ENCODE measurements at places on chromosomes 7 and 10.

- no peak overlapping the region for H3K4me3 ChIP-seq
- H3K27ac ChIP-seq = no peak overlapping the region
- no peaks in the 10 kb centered on the region for H3K27me3 ChIP-seq
Observed at GRCh38 chr7:94996369-94996768, 89.0 kb downstream of the PPP1R9A start.

DNA sequence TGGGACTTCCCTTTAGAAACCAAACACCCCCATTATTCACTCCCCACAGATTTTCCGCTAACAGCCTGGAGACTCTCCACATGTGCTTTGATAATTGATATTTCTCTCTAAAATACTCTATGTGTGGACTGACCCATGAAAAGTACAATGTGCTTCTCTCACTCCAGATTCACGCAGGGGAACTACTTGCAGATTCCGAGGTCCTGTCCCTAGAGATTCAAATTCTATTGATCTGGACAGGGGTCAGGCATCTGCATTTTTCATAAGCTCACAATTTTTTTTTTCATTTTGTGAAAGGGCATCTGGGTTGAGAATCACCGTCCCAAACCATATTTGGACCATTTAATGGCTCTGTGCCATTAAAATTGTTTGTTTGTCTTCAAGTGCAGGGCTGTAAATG lies 98.7 kb downstream of the CALCR start:
- no peak overlapping the region for H3K4me3 ChIP-seq
- H3K4me1 ChIP-seq = peaks cover 8% of the 10 kb centered on the region
- H3K27ac ChIP-seq = no peak overlapping the region
- no peak for DNase-seq

GRCh38 chr10:122500194-122500593 lies 38.8 kb downstream of the HTRA1 start:
- H3K4me1 ChIP-seq = peaks cover 85% of the 10 kb centered on the region
- DNase-seq = no peak
- no peak overlapping the region for H3K4me3 ChIP-seq
- H3K27ac ChIP-seq = peak overlapping the region; percentile 87
- H3K36me3 ChIP-seq = peaks cover 27% of the 10 kb centered on the region

DNA sequence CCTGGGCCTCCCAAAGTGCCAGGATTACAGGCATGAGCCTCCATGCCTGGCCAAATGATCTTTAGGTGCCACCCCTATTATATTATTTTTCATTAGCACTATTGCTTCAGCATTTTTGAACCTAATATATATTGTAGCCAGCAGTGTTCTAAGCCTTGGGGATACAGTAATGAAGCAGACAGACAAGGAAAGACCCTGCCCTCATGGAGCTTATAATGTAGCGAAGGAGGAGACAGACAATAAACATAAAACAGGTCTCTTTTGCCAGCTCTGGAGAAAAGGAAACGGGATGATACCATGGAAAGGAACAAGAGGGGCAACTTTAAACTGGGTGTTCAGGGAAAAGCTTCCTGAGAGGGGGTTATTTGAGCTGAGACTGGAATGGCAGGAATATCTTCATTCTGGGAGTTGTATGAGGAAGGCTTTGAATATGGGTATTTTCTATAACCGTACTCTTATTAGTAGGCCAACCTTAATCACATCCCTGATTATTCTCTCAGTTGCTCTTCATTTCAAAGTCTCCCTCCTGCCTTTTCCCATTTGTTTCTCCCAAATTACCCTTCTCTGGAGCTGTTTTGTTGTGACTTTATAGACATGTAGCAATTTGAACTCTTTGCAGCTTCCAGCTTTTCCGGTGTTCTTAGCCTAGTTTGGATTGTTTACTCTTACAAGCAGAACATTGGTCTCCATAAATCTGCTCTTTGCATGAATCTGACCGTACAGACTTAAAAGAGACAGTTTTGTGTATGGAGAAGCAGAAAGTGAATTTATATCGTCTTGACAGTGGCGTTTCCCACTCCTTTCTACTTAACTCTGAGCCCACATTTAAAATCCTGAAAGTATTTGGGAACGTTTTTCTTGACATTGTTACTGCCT lies 19.0 kb downstream of the PRKAR2B start:
- no peaks in the 10 kb centered on the region for H3K36me3 ChIP-seq
- H3K27ac ChIP-seq = no peak overlapping the region
- peaks cover 10% of the 10 kb centered on the region for H3K4me1 ChIP-seq

DNA sequence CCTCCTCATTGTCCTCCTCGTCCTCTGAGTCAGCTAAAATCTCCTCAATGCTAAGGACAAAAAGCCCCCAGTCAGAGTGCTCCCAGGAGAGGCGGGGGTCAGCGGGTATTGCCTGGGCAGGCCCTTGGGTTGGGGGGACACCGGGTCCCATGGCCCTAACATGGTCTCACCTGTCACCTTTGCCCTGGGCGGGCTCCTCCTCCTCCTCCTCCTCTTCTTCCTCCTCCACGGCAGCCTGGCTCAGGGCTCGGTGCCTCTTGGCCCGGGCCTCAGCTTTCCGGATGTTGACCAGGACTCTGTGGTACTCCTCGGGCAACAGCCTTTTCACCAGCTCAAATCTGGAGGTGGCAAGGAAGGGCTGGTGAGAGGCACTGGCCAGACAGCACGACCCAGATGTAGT lies 32.0 kb upstream of the FRAT2 start:
- H3K27ac ChIP-seq = no peak overlapping the region
- no peaks in the 10 kb centered on the region for H3K27me3 ChIP-seq
- no peaks in the 10 kb centered on the region for H3K4me1 ChIP-seq
- H3K4me3 ChIP-seq = no peak overlapping the region
- no peak for DNase-seq

GRCh38 chr10:85850736-85851135 lies 515.9 kb downstream of the GRID1 start:
- H3K36me3 ChIP-seq = no peaks in the 10 kb centered on the region
- no peaks in the 10 kb centered on the region for H3K27me3 ChIP-seq
- H3K4me1 ChIP-seq = peaks cover 45% of the 10 kb centered on the region
- H3K27ac ChIP-seq = no peak overlapping the region
- no peak for DNase-seq

DNA sequence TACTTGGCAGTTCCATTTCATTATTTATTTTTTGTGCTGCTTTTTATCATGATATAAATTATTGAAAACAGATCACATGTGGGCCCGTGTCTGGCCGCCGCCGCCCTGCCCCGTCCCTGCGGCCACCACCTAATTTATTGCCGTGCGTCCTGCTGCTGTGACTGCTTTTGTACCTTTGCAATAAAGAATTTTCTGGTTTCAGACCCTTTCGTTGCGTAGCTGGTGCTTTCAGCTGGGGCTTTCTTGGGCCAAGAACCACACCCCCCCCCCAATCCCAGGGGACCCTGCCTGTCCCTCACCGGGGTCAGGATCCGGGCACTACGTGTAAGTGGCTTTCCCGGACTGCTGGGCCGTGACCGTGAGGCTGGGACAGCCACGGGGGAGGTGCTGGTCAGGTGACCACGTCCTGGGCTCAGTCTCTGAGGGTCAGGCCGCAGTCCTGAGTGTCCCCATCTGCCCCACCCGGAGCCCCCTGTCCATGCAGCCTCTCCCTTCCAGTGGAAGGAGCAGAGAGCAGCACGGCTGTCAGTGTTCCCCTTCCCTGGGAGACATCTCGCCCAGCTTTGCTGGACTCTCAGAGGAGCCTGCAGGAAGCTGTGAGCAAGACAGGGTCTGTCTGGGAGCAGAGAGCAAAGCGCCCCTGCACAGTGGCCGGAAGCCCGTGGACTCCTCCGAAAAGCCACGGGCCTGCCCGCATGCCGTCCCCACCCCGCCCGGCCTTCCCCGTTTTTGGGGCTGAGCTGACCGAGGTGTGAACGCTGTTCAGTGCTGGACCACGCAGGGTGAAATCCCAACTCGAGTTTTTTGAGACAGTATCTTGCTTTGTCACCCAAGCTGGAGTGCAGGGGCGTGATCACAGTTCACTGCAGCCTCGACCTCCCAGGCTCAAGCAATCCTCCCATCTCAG lies 12.6 kb downstream of the MAFK start:
- H3K36me3 ChIP-seq = peaks cover 3% of the 10 kb centered on the region
- peaks cover 4% of the 10 kb centered on the region for H3K4me1 ChIP-seq
- H3K27me3 ChIP-seq = no peaks in the 10 kb centered on the region
- H3K4me3 ChIP-seq = no peak overlapping the region
- H3K27ac ChIP-seq = no peak overlapping the region

- DNase-seq = no peak
- no peak overlapping the region for H3K27ac ChIP-seq
- H3K36me3 ChIP-seq = no peaks in the 10 kb centered on the region
Observed at GRCh38 chr7:19851504-19851903, 78.1 kb upstream of the TMEM196 start.

GRCh38 chr7:28725045-28725642 lies 233.0 kb downstream of the TRIL start:
- H3K27ac ChIP-seq = no peak overlapping the region
- H3K4me3 ChIP-seq = no peak overlapping the region
- H3K4me1 ChIP-seq = peaks cover 15% of the 10 kb centered on the region
- DNase-seq = no peak
- no peaks in the 10 kb centered on the region for H3K27me3 ChIP-seq

GRCh38 chr7:94294471-94295131 lies 100.1 kb upstream of the COL1A2 start:
- DNase-seq = no peak
- H3K36me3 ChIP-seq = no peaks in the 10 kb centered on the region
- peak overlapping the region; percentile 71 for H3K27ac ChIP-seq
- H3K27me3 ChIP-seq = no peaks in the 10 kb centered on the region

DNA sequence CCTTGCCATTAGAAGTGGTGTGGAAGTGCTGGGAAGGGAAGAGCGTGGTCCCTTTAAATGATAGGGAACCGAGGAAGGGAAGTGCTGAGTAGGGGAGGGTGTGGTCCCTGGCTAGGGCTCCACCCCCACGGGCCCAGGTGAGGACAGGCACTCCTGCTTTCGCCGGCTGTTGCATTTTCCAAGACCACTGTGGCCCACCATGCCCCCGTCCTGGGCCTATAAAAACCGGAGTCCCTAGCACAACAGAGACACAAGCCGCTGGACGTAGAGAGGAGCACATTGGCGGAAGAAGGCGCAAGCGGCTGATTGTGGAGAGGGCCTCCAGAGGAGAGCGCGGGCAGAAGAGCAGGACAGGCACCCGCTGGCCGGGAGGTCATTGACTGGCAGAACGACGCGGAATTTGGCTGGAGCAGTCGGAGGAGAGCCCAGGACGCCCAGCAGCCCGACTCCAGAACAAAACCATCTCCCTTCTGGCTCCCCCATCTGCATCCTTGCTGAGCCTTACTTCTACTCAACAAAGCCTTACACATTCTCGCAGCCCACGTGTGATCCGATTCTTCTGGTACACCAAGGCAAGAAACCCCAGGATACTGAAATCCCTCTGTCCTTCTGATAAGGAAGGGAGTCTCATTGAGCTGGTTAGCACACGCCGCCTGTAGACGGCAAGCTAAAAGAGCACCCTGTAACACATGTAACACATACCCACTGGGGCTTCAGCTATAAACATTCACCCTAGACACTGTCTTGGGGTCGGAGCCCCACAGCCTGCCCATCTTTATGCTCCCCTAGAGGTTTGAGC lies 146.2 kb upstream of the LYZL1 start:
- no peaks in the 10 kb centered on the region for H3K27me3 ChIP-seq
- no peaks in the 10 kb centered on the region for H3K36me3 ChIP-seq
- H3K27ac ChIP-seq = no peak overlapping the region
- no peak for DNase-seq
- H3K4me3 ChIP-seq = no peak overlapping the region

- H3K27me3 ChIP-seq = peaks cover 5% of the 10 kb centered on the region
- DNase-seq = no peak
- H3K36me3 ChIP-seq = no peaks in the 10 kb centered on the region
- H3K4me1 ChIP-seq = no peaks in the 10 kb centered on the region
Observed at GRCh38 chr7:6562106-6562505, 10.8 kb upstream of the GRID2IP start.

DNA sequence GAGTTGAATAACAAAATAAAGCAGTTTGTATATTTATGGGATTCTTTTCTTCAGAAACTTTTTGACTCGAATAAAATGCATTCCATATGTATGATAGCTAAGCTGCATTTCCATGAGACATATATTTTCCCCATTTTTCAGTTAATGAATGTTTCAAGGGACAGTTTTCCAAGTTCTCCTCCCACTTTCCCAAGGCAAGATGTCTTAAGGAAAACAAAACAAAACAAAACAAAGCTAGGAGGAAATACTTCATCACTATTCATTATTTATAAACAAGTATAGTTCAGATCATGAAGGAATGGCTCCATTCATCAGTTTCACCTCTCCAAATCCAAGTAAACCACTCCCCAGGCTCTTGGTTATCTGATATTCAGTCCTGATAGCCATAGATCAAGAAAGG lies 261.0 kb downstream of the WDR11 start:
- H3K27ac ChIP-seq = no peak overlapping the region
- H3K27me3 ChIP-seq = no peaks in the 10 kb centered on the region
- peaks cover 16% of the 10 kb centered on the region for H3K4me1 ChIP-seq
- peaks cover 1% of the 10 kb centered on the region for H3K36me3 ChIP-seq
- no peak for DNase-seq

- H3K4me3 ChIP-seq = no peak overlapping the region
- H3K36me3 ChIP-seq = no peaks in the 10 kb centered on the region
- peak overlapping the region; percentile 78 for H3K27ac ChIP-seq
- peaks cover 57% of the 10 kb centered on the region for H3K4me1 ChIP-seq
- DNase-seq = no peak
Observed at GRCh38 chr7:116802746-116803152, 59.6 kb upstream of the CAPZA2 start.

GRCh38 chr7:40571796-40572195 lies 437.0 kb downstream of the SUGCT start:
- peaks cover 74% of the 10 kb centered on the region for H3K4me1 ChIP-seq
- H3K4me3 ChIP-seq = peak overlapping the region; percentile 40
- peaks cover 3% of the 10 kb centered on the region for H3K36me3 ChIP-seq

GRCh38 chr7:104914421-104914820 lies 99.6 kb upstream of the KMT2E start:
- H3K36me3 ChIP-seq = no peaks in the 10 kb centered on the region
- H3K4me1 ChIP-seq = no peaks in the 10 kb centered on the region
- H3K4me3 ChIP-seq = no peak overlapping the region
- peaks cover 29% of the 10 kb centered on the region for H3K27me3 ChIP-seq

DNA sequence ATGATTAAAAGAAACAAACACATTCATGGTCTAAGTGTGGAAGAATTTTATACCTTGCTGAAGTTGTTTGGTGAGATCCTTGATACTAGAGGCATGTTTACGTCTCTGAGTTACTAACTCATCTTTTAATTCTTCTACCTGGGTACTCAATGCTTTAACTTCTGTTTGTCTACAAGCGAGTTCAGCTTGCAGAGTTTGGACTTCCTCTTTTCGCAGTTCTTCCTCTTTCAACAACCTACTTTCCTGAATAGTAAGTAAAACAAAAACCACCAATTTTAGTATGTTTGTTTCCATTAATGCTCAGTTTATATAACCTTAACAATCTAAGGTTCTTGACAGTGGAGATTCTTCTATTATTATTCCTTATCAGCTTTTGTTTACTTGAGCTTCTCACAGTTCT lies 42.9 kb downstream of the CCDC186 start:
- H3K27ac ChIP-seq = no peak overlapping the region
- H3K4me1 ChIP-seq = no peaks in the 10 kb centered on the region
- H3K4me3 ChIP-seq = no peak overlapping the region
- H3K36me3 ChIP-seq = peaks cover 52% of the 10 kb centered on the region

DNA sequence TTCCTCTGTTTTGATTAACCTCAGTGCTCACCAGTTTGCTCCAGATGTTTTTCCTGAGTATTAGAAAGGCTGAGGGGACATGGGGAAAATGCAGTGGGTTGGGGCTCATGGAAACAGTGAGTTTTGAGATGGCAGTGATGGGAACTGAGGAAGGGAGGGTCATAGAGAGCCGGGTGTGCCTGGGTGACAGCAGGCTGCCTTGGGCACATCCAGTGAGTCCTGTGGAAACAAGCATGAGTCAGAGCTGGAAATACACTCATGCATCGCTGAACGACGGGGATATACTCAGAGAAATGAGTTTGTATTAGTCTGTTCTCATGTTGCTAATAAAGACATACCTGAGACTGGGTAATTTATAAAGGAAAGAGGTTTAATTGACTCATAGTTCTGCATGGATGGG lies 202.2 kb downstream of the TMEM178B start:
- DNase-seq = no peak
- no peaks in the 10 kb centered on the region for H3K4me1 ChIP-seq
- no peak overlapping the region for H3K27ac ChIP-seq
- H3K4me3 ChIP-seq = no peak overlapping the region

All from chondrocyte (in vitro differentiated cells).